Fibroblast of the aortic adventitia (primary cell): ENCODE measurements at places on chromosomes 5 and 9.

DNA sequence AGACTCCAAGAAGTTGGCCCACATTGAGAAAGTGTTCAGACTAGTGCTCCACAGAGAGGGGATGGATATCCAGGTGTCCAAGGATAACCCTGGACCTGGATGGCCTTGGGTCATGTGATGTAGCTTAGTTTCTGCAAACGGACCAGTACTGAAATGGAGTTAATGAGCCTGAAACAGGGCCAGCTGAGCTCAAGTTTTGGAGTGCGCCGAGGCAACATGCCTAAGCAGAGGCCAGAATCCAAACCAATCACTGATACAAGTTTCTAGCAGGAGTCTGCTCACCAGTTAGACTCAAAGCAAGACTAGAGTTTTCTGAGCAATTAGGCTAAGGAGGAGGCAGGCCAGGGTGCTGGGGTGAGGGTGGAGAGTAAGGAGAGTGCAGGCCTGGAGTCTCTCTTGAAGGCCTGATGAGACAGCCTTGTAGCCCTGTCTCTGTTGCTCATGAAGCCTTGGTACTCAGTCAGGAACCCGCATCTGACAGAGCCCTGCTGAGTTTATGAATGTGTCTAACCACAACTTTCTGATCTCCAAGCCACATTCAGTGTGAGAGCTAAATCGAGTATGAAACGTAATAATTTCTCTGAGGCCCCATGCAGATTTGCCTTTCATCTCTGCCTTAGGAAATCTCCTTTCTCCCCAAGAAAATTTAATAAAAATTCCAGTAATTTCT lies 68.9 kb upstream of the EQTN start:
- no peak for DNase-seq

GRCh38 chr9:130599625-130600024 lies 20.2 kb downstream of the FUBP3 start:
- DNase-seq, result no peak

GRCh38 chr5:129821477-129822131 lies 73.7 kb downstream of the MINAR2 start:
- DNase-seq, result no peak

GRCh38 chr5:107670087-107670931 lies 428 bp downstream of the EFNA5 start:
- peak; percentile 19 for DNase-seq

- DNase-seq, result peak; percentile 19
Observed at GRCh38 chr9:88280816-88281382, 107.3 kb upstream of the SPIN1 start.

GRCh38 chr9:133876144-133876543 lies 116.0 kb downstream of the VAV2 start:
- peak; percentile 28 for DNase-seq

DNA sequence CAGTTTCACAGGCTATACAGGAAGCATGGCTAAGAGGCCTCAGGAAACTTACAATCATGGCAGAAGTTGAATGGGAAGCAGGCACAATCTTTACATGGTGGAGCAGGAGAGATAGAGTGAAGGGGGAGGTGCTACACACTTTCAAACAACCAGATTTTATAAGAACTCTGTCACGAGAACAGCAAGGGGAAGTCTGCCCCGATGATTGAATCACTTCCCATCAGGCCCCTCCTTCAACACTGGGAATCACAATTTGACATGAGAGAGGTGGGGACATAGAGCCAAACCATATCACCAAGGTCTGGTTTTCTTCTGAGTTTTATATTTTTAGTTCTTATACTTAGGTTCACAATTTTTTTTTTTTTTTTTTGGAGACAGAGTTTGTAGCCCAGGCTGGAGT lies 16.1 kb downstream of the ZCCHC9 start:
- DNase-seq, result no peak

- DNase-seq, result no peak
Observed at GRCh38 chr9:10843151-10843550, 230.3 kb upstream of the PTPRD start.

DNA sequence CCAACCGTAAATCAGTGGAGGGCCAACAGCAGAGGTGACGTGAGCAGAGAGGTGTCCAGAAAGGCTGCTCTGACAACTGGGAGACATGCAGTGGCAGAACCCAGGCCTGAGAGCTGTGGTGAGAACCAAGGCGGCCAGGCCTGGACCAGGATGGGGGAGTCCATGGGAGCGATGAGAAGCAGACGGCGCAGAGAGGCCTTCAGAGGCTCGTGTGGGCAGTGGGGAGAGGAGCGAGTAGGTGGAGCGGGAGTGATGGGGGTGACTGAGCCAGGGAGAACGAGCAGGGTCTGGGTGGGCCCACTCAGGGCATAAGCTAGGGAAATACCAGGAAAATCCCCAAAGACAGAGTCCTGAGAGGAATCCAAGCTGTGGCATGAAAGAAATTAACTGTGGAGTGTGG lies 7.9 kb upstream of the IL3 start:
- no peak for DNase-seq

DNA sequence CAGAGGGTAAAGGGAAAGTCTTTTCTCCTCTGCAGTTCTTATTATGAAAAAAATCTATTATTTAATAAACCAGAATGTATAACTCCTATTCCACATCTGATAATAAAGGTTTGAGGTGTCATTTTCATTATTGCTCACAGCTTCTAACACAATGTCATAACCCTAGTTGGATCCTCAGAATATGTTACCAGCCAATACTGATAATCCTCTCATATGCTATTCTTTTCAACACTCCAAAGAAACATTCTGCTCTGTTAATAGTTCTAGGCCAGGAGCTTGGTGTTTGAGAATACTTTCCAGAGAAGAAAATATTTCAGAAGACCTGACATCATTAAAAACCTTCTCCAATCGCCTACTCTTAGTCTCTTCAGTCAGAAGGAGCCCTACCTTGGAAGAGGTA lies 127.1 kb downstream of the PIK3R1 start:
- DNase-seq, result no peak

DNA sequence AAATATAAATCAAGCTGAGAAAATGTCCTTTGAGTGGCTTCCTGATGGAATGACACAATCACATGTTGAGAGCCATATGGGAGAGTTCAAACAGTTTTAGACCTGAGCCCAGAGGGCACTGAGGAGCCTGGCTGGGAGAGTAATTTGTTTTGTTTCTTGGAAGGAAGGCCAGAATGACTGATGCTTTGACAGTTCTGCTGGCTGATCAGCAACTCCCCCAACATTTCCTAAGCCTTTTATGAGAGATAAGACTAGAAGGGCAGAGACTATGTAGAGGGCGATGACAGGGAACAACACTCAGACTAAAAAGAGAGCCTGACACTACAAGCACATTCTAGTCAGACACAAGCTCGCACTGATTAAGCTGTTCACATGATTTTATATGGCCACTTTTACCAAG lies 169.2 kb downstream of the COX7C start:
- no peak for DNase-seq

DNA sequence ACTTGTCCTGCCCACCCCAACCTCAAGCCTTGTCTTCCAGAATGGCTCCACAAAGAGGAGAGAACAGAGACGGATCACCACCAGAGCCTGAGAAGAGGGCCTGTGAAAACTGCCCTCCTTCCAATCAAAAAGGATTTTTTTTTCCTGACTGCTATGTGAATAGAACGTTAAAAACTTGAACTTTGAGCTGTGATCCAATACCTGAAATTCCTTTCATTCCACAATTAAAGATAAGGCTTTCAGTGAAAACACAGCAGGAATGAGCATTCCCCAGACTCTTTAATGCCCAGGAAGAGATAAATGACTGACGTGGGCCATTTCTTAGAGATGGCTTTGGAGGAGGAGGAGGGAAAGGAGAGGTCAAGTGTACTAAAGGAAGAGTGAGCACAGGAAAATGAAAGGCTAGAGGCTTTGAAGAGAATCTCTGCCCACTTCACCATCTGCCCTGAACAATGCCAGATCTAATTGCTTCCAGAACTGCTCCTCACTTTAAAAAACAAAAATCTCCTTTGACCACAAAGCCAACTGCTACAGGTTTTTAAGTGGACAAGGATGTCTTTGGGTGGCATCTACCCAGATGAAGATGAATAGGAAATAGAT lies 177.9 kb upstream of the MAP3K1 start:
- peak; percentile 44 for DNase-seq

DNA sequence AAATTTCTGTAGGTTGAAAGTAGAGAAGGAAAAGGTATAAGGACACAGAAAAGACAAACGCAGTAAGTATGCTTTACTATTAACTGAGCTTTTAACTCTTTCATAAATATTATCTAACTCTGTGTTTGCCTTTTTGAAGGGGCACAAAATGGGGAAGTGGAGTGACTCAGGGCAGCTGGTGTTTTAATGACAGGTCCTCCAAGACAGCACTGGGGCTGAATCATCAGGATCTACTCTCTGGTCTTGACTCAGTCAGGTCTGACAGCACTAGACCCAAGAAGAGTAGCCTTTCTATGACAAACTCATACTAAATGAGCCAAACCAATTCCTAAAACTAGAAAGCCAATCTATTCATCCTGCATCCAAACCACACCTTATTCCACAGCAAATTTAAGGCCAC lies 102.2 kb downstream of the APTX start:
- DNase-seq, result no peak

DNA sequence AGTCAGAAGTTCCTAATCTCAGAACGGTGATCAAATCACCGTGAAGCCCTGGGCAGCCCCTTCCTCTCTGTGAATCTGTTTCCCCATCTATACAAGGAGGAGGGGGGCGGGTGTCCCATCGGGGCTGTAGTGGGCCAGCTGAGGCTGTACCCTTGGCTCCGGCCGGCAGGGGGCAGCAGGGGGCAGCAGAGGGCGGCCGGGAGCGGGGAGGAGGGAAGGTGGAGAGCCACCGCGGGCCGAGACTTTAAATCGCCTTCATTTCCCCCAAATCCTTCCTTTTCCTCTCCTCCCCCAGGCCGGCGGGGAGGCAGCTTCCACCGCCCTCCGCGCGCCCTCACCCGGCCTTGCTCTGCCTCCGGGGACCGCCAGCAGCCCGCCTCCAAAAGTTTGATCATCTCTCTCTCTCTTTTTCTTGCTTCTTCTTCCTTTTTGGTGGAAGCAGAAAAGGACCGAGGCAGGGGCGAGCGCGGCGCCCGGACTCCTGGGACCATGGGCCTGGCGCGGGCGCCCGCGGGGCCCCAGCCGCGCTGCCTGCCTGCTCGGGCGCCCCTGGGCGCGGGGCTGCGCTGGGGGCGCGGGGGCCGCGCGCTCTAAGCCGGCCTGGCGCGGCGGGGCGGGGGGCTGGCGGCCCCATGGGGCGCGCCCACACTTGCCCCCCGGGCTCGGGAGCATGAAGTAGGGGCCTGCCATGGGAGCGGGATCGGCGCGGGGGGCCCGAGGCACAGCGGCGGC lies at the start of gene COL27A1:
Gene COL27A1 (plus strand): TSS at position 275 of the 732 bp plus-strand sequence. CDS start 414 bp downstream, at position 689.
- peak; percentile 76 for DNase-seq

GRCh38 chr5:111256128-111256527 lies 31.9 kb downstream of the CAMK4 start:
- no peak for DNase-seq

GRCh38 chr9:36074870-36075532 lies 38.3 kb downstream of the RECK start:
- DNase-seq, result peak; percentile 97

DNA sequence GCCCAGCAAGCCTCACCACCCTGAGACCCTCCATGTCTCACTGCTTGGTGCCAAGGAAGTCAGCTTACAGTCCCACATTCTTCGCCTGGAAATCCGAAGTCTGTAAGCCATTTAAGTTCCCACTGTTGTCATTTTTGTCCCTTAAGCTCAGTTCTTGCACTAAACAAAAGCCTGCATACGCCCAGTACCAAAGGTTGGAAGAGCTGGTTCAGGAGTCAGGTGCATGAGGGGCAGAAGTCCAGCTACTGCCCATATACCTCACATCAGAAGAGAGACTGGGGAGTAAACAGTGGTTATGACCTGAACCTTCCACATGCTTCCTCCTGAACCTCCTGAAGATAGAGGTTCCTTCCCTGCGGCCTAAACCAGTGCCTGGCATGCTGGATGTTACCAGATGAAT lies 146.0 kb downstream of the FRMD3 start:
- DNase-seq, result no peak

GRCh38 chr9:79120533-79120932 lies 451.2 kb upstream of the TLE4 start:
- no peak for DNase-seq

DNA sequence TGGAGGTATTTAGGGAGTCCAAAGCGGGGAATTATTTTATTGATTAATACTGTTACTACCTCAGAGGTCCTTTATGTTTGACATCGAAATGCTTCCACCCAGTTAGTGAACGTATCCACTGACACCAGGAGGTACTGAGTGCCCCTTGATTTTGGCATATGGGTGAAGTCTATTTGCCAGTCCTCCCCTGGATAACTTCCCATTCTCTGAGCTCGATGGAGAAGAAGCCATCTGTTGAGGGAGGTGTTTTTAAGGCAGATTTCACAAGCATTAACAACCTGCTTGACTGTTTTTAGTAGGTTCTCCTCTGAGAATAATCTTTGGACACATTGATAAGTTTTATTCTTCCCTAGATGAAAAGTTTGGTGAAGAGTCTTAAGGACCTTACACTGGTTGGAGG lies 165.3 kb upstream of the NREP start:
- no peak for DNase-seq

DNA sequence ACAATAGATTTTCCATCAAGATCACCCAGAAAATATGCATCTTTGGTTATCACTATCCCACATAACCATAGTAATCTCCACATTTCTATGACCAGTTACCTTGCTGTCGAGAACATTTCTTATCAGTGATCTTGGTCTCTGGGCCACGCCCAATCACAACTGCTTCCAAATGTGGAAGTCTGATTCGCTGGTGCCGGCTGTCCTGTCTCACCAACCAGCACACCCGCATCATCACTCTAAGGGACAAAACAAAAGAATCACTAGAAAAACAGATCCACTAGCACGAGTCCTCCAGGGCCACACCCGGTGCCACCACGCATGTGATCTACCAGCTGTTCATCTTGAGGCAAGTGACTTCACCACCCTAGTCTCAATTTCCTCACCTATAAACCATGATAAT lies 11.8 kb downstream of the APTX start:
- peak; percentile 54 for DNase-seq

GRCh38 chr5:79973511-79973910 lies 17.6 kb downstream of the MTX3 start:
- DNase-seq, result no peak
